NCI-H446 treated with DMSO at 0.1 percent for 48 hours (cell line): ENCODE measurements at places on chromosomes 2 and 18.
A peak's percentile ranks its signal among the peaks of the same experiment; 100 is the strongest.

GRCh38 chr2:44833171-44834069, 108.1 kb upstream of the SIX3 start:
- no peak for DNase-seq

GRCh38 chr18:11850821-11851145, 430 bp upstream of the CHMP1B start:
- no peak for DNase-seq

DNA sequence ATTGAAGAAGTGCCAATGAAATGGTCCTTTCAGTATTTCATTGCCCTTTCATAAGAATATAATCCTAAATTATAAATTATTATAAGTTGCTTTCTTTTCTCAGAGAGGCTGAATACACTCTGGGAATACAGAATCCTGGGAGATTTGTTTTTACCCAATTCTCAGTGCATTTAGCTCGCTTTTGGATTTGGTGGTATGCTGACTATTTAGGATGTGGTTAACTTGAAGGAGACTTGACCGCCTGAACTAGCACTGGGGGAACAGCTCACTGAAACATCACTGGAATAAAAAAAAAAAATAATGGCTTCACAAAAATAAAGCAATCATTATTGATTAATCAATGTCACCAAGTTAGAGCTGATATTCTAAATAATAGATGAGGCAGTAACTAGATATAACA, 10.2 kb downstream of the TNFAIP6 start:
- no peak for DNase-seq

GRCh38 chr2:236558993-236559978, 10.3 kb upstream of the ACKR3 start:
- DNase-seq: no peak

DNA sequence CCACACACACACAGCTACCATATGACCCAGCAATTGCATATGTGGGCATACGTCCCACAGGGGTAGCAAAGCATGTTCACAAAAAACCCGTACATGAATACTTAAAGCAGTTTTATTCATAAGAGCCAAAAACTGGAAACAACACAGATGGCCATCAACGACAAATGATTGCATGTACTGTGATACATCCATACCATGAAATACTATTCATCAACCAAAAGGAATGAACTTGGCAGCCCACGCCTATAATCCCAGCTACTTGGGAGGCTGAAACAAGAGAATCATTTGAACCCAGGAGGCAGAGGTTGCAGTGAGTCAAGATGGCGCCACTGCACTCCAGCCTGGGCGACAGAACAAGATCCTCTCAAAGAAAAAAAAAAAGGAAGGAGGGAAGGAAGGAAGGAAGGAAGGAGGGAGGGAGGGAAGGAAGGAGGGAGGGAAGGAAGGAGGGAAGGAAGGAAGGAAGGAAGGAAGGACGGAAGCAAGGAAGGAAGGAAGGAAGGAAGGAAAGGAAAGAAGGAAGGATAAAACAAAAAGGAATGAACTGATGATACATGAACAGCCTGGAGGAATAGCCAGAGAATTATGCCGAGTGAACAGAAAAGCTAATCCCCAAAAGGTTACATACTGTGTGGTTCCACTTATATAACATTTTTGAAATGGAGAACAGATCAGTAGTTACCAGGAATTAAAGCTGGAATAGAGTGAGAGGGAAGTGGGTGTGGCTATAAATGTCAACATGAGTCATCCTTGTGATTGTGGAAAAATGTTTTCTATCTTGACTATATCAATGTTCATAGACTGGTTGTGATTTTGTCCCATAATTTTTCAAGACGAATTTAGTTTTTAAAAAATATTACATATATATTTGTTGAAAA, 19.6 kb upstream of the YPEL5 start:
- DNase-seq: no peak

DNA sequence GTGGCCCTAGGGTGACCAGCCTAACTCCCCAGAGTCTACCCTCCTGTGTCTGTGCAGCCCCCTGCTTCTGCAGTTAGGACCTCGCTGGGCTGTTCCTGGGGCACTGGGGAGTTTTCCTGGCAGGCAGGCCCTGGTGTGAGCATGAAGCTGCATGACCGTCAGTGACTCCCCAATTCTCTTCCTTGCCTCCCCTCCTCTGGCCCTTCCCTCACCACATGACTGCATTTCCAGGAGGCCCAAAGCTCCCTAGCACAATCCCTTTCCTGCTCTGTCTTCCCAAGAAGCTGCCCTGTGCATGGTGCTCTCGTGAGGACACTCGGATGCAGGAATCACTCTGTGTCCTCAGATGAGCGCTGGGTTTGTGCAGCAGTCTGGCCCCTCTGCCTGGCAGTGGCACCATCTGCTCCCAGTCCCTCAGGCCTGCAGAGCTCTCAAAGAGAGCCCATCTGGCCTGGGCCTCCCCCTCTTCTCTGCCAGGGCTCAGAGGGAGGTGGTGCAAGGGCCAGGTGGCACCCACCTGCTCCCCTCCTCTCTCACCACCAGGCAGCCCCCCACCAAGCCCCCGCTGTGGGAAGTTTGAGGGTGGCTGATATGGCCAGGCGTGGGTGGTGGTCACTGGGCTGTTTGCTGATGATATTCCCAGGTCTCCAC, 125.6 kb upstream of the HS6ST1 start:
- DNase-seq: no peak

DNA sequence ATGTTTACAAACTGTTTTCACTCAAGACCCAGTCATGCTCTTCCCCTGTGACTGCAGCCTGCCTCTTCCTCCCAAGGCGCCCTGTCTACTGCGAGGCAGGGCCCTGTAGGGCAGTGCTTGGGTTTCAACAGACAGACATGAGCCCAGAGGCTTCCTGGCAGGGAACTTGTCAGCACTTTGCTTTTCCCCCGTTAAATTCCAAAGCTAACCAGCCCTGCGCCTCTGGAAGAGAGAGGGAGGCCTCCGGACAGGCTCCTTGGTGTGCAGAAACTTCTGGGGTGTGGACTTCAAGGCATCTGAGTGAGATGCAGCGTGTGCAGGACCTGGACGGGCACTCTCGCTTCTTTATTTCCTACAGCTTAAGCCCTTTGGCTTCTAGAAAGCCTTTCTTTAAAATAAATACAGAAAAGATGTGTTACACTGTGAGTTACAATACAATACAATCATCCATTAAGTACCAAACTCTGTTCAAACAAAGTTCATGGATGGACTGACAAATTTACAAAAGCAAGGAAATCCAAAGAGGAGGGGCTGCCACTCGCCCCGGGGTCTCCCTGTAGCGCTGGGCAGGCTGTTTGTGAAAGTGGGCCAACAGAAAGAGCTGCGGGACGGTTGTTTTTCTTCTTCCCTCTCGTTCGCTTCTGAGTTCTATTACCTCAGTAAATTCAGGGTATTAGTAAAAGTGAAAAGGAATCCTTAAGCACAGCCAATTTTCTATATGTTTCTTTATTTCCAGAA, 8.8 kb upstream of the ZNF516 start:
- no peak for DNase-seq

- DNase-seq: no peak
Observed at GRCh38 chr2:100643467-100643866, 80.7 kb downstream of the PDCL3 start.

GRCh38 chr2:65300134-65300760, 72.6 kb downstream of the ACTR2 start:
- no peak for DNase-seq

DNA sequence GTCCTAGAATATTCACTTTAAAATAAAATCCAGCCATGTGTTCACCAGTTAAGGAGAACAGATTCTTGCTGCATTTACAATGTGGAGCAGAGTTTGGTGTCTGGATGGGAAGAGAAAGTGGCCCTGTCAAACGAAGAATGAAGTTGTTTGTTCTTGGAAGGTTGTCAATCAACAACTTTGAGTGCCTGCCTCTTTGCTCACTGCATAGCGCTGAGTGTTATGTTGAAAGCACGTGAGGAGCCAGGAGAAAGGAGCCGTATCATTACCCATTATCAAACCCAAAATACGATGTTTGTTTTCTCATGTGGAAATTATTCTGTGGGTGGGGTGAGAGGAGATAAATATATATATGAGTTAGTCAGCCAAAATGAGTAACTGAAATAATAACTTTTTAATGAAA, 492.5 kb upstream of the POU3F3 start:
- no peak for DNase-seq

GRCh38 chr2:3325458-3326181, 52.0 kb downstream of the EIPR1 start:
- DNase-seq: no peak

- DNase-seq: peak; percentile 69
Observed at GRCh38 chr2:675982-676646, 1.1 kb downstream of the TMEM18 start.

GRCh38 chr2:31563273-31563839, 17.4 kb downstream of the SRD5A2 start:
- no peak for DNase-seq

DNA sequence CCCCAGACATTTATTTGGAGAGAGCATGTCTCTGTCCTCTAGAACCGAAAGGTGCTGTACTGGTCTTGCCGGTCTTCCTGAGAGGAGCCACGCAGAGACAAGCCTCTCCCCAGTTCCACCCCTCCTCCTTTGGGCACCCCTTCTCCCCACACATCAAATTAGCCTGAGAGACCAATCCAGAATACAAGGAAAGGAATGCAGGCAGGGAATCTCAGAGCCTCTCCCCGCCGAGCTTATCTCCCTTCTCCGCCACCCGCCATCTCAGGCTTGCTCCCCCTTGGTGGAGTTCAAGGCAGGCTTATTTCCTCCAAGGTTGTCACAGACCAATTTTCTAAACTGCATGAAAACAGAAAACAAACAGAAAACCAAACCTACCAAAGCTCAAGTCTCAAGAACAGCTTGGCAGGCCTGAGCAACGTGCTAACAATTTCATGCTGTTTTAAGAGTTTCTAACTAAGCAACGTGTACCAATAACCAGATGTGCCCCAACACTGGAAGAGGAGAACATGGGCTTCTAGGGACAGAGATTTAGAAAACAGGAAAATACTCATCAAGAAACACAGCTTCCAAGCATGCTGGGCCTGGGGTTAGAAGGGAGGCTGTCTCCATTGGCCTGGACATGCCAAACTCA, 124.5 kb upstream of the PKDCC start:
- DNase-seq: no peak

- no peak for DNase-seq
Observed at GRCh38 chr2:68367953-68368653, 3.0 kb downstream of the PLEK start.

GRCh38 chr2:199303728-199304177, 154.0 kb downstream of the SATB2 start:
- DNase-seq: no peak

- DNase-seq: no peak
Observed at GRCh38 chr2:99035920-99036319, 99.9 kb upstream of the CRACDL start.

- peak; percentile 51 for DNase-seq
Observed at GRCh38 chr2:144671695-144672455, 152.0 kb upstream of the ZEB2 start.

GRCh38 chr2:200378652-200379290, 72.3 kb downstream of the SPATS2L start:
- DNase-seq: no peak

DNA sequence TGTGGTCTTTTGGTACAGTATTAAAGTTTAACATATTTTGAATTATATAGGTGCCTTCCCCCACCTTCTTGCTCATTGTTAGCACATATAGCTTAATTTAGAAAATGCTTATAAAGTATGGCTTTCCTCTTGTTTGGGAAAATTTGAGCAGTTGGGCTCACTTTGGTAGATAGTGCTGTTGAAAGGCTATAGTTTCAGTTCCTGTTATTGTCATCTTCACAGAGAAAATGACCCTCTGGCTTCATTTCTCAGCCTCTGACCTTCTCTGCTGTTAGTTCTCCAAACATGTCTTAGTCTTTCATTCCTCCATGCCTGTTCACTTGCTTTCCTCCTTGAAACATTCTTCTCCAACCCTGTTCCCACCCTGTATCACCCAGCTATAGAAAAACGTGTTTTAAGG, 200.6 kb downstream of the WDR7 start:
- DNase-seq: no peak

- peak; percentile 38 for DNase-seq
Observed at GRCh38 chr2:43426305-43427031, 169.4 kb downstream of the THADA start.

- DNase-seq: no peak
Observed at GRCh38 chr2:67614454-67614853, 217.3 kb downstream of the ETAA1 start.

DNA sequence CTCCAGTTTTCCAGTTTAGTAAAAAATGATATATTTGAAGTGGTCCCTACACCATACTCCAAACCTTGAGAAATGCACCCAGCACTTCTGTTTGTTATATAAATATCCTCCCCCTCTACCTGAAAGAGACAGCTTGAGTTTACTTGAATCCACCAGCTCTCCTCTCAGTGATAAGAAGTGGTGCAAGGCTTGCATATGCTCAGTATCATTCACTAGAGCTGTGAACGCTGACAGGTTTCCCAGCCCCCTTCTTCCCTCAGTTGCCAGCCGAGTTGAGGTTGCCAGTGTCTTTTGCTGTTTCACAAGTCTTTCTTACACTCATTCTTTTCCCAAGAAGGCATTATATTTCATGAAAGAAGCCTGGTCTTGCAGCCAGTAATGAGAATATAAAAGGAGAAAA, 880.0 kb downstream of the LRRTM4 start:
- no peak for DNase-seq

DNA sequence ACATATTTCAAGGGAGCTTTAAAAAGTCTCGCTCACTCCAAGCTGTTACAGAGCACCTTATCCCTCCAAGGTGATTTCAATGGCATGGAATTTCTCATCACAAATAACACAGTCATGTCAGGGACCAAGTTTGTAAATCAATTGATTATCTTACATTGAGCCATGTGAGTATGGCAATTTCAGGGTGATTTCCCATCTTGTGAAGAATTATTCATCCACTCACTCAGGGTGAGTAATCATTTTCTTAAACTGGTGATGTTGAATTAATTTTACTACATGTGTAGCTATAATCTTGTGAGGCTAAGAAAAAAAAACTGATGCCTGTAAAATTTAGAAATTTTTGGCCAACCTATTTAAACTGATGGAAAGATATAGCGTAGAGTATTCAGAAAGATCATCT, 3.3 kb upstream of the ABCA12 start:
- no peak for DNase-seq

DNA sequence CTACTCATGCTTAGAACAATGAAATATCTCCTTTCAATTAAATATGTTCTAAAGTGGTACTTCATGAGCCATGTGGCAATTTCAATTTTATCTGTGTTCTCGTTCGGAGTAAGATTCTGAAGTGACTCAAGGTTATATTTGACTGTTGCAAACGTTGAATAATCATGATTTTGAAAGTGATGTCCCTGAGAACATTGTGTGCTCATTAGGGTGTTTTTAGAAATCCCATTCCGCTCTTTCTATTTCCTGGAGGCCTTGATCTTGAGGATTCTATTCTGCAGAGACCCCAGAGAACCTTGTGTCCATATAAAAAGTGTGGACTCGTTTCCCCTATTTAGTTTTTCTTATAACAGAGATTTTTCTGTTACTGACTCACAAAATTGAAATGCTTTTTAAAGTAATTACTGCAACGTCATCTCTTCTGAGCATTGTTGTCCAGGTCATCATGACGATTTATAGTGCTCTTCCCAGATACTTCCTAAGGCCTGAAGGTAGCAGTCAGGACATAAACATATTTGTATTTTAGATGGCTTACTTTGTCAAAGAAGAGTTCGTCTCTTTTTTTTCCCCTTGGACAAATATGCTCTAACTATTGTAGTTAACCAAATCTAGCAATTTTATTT, 27.2 kb downstream of the IL1R2 start:
- no peak for DNase-seq

- no peak for DNase-seq
Observed at GRCh38 chr2:46866770-46867246, 48.8 kb downstream of the MCFD2 start.
